ENCODE measurements at places on chromosomes 5 and 9.

GRCh38 chr9:120710110-120710981 is 3.9 kb downstream of the MEGF9 start:
- DNase-seq: peak; percentile 28

DNA sequence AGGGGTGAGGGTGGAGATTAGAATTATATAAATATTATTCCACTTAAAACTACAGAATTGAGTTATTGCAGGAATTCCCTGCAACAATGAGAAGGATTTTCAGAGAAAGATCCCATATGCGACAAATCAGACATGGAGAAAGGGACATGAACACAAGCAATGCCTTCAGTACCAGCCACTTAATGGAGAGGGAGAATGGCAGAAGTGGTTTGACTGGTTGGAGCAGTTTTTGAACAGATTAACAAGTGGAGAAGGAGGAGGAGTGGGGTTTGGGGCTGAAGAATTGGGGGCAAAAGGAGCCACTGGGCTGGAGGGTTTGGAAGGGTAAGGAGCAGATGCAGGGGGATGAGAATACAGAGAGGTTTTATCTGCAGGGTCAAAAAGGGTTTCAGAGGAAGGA is 620.9 kb upstream of the PTPRD start:
- no peak for DNase-seq

DNA sequence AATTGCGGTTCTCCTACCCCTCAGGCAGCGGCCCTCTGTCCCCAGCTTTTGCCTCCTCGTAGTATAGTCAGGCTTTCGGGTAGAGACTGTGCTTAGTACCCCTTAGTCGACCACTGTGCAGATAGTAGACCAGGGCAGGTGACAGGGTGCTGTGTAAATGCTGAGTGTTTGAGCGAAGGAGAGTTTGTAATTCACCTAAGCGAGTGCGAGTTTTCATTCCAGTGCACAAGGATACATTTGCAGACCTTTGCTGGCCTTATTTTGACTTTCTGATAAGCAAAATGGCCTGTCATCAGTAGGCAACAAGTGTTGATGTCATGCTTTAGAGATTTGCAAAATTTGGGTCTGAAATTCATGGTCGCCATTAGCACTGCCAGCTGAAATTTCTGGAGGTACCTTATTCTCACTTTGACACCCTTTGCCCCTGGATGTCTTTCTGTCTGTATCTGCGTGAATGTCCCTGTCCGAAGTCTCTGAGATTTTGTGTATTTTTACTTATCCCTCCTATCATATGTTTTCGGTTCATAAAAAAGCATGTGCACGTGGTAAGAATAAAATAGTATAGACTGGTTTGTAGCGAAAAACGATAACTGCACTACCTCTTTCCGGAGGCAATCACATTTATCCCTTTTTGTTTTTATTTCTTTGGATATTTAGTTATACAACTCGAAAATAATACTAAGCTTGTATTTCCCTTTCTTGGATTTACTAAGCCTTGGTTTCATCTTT is 1.9 kb downstream of the LMNB1 start:
- DNase-seq: no peak

DNA sequence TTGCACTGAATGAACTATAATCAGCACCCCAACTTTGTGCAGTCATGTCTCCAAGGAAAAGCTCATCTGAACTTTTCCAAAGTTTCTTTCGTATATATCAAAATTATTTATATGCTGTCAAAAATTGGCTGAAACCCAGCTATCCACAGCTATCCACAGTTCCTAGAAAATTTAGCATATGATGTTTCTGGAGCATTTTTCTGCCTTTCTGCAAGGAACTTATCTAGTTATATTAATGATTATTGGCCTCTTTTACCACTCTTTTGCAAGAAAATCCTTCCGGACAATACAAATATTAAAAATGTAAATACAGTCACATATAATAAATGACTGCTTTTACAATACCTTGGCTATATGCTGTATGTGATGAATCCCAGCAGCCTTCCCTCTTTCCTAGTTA is 270.2 kb downstream of the TMEM167A start:
- DNase-seq: no peak

GRCh38 chr9:128917151-128917849 is 3.5 kb upstream of the PHYHD1 start:
- no peak for DNase-seq

- DNase-seq: no peak
These were observed 63.0 kb downstream of the GDNF start for GRCh38 chr5:37776826-37777225.

- DNase-seq: no peak
These were observed 251.2 kb downstream of the NFIB start for GRCh38 chr9:14062586-14063221.

GRCh38 chr5:159424123-159424522 is 93.8 kb upstream of the IL12B start:
- DNase-seq: no peak

GRCh38 chr5:169832304-169832703 is 148.0 kb downstream of the INSYN2B start:
- DNase-seq: no peak

GRCh38 chr5:180600554-180601041 is 9.3 kb upstream of the SCGB3A1 start:
- DNase-seq: no peak

DNA sequence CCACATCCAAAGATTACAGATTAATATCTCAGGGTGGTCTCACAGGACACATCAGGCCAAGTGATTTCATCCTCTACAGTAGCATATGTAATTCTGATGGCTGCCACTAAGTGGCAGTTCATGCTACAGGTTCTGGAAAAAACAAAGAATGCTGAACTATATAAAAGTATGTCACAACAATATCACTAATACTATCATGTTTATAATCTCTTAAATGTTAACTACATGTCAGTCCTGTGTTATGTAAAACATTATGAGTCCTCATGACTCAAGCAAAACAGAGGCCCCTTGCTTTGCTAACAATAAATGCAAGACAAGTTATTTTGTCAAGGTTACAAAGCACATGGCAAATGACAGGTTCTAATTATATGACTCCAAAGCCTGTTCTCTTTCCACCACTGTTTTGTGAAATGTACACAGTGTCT is 233.2 kb downstream of the FBXL17 start:
- DNase-seq: peak; percentile 23

GRCh38 chr9:91187965-91188344 is 173.8 kb downstream of the AUH start:
- DNase-seq: no peak

GRCh38 chr9:77304543-77304942 is 127.2 kb downstream of the VPS13A start:
- DNase-seq: no peak

GRCh38 chr5:77859306-77859705 is 83.2 kb upstream of the TBCA start:
- no peak for DNase-seq

GRCh38 chr5:56077796-56078233 is 83.1 kb upstream of the IL6ST start:
- no peak for DNase-seq

DNA sequence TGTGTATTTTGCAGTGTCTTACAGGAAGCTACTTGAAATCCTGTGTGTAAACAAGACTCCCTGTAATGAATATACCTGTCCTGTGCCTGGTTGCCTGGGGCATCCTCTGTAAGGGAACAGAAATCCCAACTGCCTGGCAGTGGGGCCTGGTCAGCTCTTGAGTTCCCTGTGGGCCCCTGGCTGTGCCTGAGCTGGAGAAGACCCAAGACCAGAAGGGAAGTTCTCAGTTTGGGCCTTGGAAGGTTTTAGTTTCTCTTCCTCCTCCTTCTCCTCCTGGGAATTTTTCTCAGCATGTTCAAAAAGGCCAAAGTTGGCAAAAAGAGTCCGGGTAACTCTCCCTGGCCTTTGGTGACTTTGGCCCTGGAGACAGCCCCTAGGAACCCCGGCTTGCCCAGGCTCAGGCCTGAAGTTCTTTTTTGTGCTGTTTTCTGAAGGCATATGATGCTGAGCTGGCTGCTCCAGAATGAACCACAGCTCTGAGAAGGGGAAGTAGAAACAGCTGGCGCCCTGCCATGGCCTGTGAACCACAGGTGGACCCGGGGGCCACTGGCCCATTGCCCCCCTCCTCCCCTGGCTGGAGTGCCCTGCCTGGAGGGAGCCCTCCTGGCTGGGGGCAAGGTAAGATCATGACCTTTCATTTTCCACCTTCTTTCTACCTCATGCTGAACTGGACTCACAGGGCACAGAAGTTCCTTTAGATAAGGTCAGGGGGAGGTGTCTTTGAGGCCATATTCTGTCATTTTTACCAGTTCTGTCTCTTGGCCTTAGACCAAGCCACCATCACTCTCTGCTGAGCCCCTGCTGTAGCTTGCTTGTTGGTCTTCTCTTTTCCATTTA is 5.8 kb downstream of the TMEM268 start:
- no peak for DNase-seq

DNA sequence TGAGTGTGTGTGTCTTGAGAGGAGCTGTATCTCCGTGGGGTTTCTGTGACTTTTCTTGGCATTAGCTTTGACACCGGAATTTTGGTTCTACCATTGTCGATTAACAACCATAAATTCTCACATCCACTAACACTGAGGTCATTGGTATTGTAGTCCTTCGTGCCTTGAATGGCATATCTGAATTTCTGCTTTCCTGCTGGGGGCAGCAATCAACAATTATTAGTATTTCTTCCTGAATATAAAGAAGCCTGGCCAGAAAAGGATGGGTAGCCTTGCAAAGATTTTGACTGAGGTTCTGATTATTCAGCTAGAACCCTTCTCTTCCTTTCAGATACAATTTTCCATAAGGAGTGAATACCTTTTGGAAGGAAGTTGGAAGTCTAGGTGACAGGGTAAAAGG is 33.5 kb upstream of the SHOC1 start:
- DNase-seq: no peak

DNA sequence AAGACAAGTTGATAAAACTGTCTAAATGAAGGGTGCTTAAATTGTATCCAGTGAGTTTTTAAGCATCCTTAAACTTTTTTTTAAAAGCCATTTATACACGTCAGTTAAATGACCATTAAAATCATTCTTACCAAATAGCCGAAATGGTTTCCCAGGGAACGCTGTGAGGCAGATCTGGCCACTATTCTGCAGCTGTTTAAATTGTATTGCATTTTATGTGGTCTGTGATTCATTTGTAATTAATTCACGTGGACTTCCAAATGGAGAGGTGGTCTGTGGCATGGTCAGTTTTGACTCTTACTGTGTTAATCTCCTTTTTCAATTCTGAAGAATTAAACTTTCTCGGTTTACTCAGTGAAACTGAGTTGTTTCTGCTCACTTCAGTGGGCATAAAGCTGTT is 113.7 kb upstream of the OTULINL start:
- no peak for DNase-seq

DNA sequence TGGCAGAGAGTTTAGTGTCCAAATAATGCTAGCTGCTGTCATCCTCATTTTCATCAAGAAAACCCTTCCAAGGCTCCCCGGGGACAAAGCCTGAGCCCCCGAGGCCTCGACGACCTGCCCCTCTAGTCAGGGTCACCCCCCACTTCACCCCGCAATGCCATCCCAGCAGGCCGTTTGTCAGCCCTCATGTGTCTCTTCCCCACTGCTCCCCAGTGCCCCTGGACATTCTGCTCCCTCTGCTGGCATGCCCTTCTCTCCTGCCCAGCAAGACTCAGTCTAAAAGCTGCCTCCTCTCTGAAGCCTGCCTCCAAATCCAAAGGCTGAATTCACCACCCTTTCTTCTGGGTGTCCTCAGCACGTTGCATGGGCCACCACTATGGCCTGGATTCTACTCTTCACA is 59.3 kb downstream of the PAX5 start:
- no peak for DNase-seq

DNA sequence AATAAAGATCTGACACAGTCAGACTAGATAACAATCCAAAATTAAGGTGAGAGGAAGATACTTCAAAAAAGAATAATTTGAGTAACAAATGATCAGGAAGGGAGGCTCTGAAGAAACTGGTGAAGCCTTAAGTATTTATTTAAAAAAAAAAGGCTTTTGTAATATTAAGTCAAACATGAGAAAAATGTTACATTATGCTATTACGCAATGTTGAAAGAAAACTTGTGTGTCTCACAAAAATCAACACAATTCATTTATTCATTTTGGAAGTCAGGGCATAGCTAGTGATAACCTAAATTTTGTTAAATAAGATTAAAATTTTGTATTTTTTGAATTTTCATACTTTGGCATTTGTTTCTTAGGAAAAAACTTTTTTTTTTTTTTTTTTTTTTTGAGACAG is 28.2 kb downstream of the WDR41 start:
- no peak for DNase-seq

GRCh38 chr5:71828291-71829040 is 109.4 kb downstream of the CARTPT start:
- DNase-seq: no peak

DNA sequence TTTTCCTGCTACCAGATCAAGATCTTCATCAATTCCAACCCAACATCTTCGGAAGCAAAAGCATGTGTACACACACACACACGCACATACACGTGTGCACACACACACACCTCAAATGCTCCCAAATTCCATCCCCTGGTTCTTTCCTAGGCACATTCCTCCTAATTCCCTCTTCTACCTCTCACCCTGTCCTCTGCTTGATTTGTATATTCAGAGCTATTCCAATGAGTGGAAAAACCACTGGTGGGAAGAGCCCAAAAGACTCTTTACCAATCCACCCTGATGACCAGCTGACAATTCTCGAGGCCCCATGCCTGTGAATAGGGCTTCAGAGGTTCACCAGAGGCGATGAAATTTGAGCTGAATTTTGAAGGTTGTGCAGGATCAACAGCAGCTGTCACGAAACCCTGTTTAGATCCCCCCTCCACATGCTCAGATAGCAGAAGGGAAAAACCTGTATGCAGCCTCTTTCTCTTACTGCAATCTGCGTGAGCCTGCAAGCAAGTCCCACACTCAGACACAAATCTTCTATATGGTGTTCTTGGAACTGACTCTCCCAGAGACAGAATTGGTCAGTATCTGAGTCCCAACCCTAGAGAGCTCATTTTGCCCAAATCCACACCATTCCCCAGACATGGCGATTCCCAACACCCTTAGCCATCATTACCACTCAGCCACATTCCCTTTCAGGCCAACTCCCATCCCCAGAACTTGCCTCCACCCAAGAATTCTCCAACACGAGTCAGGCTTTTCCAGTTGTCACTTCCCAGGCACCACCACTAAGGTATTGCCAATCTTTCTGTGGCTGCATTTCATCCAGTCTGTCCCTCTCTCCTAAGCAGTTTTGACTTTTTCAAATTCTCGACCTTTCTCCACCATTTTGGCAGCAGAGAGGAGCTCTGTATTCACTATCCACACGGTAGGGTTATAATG is 4.3 kb upstream of the TRIO start:
- DNase-seq: no peak

All from neural progenitor cell (in vitro differentiated cells).